CD4-positive, alpha-beta T cell treated with Interleukin-2 at 100 ng/mL for 4 hours (primary cell): ENCODE measurements at places on chromosomes 11 and 22.

DNA sequence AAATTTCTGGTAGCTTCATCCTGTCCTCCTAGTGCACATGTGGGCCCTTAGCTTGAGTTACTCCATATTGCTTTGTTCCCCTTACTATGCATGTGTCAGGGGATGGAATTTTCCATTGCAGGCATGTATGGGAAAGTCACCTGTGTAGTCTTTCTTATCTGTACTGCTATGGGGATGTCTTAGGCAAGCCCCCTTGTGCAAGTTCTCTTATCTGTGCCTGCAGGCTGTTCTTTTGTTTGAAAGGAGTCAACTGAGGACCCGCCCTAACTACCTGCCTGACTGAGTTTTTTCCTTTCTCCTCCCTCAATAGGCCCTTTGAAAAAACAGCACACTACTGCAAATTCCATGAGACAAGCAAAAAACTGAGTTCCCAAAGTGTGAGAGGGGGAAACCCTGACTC lies 8.7 kb downstream of the OR8K5 start:
- no peak for DNase-seq

DNA sequence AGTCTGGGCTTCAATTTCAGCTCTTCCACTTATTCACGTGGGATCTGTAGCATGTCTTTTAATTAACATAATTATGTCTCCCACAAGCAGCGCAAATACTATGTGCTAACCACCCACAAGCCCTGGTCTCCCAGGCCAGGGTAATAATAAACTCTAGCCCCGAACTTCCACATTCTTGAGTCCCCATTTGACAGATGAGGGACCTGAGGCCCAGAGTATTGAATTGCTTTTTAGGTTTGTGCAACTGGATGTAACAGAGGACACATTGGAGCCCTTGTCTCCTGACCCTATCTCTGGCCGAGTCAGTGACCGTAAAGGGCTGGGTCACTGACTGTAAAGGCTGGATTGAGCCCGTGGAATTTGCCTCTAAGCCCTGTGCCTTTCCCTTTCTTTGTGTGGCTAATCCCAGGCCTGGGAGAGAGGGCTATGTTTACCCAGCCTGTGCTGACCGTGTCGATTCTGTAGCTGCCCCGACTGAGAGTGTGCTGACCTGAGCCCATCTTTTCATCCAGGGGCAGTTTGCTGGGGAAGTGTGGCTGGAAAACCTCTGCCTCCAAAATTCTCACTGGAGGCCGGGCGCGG lies 3.9 kb downstream of the CRYBB2 start:
- DNase-seq, result no peak

DNA sequence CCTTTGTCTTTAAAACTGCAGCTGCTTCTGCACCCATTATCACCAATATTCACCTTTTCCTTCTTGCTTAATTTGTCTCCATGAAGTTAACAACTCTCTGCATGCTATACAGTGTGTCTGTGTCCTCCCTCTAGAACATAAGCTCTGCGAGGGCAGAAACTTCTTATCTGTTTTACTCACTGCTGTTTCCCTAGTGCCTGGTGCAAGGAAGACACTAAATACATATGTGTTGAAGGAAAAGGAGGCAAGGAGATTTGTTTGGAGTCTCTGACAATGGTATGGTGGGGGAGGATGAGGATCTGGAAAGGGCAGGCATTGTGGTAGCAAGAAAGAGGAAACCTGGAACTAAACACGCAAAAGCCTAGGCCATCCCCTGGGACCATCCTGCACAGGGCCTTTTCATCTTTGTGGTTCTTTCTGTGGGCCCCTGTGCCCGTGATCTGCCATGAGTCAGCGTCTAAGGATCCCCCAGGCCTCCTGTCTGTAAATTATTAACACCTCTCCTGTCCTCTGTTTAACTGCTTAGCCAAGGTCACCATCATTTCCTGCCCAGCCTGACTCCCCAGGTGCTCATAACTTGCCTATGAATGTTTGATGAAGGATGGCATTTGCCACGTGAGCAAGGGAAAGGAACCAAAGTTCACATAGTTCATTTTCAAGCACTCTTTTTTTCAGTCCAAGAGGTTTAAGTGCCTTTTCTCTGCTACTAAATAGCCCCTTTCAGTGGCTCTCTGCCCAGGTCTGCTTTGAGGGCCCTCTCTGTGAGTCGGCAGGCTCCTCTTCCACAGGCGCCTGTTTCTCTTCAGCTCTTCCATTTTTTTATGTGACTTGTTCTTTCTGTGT lies 131.1 kb downstream of the RASSF10 start:
- DNase-seq, result no peak

DNA sequence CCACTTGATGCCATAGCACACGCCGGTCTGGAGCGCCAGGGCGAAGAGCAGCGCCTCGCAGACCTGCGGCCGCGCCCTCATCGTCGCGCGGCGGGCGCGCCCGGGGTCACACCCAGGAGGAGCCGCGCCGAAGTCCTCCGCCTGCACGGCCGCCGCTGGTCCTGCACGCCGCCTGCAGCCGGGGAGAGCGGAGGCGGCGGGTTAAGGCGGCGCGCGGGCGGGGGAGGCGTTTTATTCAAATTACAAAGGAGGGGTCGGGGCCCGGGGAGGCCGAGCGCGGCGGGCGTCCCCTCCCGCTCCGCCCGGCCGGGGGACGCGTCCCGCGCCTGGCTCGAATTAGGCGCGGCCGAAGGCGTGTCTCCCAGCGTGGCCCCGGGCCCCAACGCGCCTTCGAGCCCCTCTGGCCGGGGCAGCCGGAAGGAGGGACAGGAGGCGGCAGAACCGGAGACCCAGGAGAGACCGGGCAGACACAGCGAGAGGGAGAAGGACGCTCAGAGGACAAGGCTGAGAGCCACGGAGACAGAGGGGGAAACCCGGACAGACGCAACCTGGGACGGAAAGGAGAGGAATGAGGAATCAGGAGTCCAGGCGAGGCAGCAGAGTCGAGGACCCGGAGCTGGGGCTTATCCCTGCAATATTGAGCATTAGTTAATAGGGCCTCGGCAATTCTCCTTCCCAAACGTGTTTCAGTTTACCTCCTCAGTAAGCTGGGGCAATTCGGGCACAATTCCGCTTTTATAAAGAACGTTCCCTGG lies at the start of gene WNT11:
Gene WNT11 (minus strand): TSS at position 176 of the 755 bp plus-strand sequence. CDS start 95 bp downstream, at position 81.
- DNase-seq, result peak; percentile 28

DNA sequence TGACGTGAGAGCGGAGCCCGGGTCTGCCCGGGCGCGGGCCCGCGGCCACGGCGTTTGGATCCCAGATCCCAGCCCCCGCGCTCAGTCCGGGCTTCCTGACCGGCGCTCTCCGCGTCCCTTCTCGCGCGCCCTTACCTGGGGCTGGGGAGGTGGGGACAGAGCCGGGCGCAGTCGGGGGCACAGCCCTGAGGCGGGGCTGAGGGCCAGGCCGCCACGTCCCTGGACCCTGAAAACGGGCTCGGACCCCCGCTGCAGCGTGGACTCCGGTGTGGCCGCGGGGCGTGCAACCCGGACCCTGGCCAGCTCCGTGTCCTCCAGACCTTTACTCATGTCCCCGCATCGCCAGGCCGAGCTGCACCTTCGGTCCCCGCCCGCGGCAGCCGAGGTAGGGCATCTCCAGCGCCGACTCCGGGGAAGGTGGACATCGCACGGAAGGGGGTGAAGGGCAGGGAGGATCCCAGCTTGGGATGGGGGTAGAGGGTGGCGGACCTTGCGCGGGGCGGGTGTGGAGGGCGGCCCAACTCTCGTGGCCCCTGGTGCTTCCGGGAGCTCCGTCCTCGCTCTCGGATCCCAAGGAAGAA lies 9.9 kb upstream of the AIFM3 start:
- no peak for DNase-seq

GRCh38 chr11:2529173-2529572 lies 84.4 kb downstream of the KCNQ1 start:
- no peak for DNase-seq

DNA sequence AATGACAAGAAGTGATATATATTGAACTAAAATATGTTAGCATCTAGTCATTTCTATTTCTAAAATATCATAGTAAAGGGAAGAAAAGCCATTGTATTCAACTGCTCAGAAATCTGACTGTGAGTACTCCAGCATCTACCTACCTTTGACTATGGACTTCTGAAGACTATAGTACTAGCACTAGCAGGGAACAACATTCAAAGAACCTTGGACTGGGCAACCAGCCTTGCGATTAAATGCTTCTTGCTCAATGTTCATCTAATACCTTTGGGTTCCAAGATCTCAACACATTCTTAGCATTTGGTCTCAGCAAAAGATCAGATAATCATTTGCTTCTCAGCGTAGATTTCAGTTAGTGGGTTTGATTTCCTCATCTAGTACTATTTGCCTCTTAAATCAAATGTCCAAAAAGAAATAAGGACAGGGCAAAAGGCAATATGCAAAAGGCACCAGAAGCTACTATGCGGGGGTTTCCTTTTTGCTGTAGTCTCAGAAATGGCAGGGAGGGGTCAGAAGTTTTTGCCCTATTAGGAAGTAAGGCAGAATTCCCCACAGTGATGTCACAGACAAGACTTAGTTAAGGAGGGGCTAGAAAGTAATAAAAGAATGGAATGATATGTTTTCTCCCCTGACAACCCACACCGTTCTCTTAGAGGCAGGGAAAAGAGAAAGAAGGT lies 80.6 kb downstream of the GAB2 start:
- DNase-seq, result no peak

DNA sequence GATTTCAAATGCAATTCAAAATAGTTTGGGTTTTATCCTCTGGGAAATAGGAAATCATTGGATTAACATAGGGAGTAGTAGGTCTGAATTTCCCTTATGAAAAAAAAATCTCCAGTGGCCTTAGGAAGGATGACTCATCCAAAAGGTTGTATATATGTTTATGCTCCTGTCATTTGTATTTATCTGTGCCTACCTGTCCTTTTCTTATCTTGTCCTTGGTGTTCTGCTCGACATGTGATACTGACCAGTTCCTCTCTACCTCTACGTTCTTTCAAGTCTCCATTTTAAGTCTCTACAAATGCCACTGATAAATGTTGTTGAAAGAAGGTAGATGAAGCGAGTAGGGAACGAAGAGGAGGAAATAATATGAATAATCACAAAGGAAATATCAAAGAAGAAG lies 3.0 kb upstream of the SOX6 start:
- DNase-seq, result no peak

GRCh38 chr11:64225608-64226506 lies at the start of the genes NUDT22 and TRPT1:
TSS of gene NUDT22 (plus strand) at chr11:64226274. CDS start at chr11:64226653, 379 bp downstream.
TSS of gene TRPT1 (minus strand) at chr11:64226186. CDS start at chr11:64225860, 326 bp downstream.
- peak; percentile 86 for DNase-seq

- DNase-seq, result no peak
Measured at GRCh38 chr11:133745791-133746190, 99.5 kb downstream of the SPATA19 start.

- DNase-seq, result no peak
Measured at GRCh38 chr22:35154937-35155387, 89.0 kb downstream of the ISX start.

GRCh38 chr11:97557399-97557798 lies 1167.6 kb downstream of the JRKL start:
- no peak for DNase-seq

- no peak for DNase-seq
Measured at GRCh38 chr11:131324921-131325570, 45.4 kb upstream of the NTM start.

DNA sequence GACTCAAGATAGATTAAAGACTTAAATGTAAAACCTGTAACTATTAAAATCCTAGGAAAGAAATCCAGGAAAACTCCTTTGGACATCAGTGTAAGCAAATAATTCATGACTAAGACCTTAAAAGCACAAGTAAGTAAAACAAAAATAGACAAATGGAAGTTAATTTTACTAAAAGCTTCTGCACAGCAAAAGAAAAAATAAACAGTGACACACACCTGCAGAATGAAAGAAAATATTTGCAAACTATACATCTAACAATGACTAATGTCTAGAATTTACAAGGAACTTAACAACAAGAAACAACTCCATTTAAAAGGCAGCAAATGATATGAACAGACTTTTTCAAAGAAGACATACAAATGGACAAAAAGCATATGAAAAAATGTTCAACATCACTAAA lies 359.1 kb downstream of the LUZP2 start:
- no peak for DNase-seq

DNA sequence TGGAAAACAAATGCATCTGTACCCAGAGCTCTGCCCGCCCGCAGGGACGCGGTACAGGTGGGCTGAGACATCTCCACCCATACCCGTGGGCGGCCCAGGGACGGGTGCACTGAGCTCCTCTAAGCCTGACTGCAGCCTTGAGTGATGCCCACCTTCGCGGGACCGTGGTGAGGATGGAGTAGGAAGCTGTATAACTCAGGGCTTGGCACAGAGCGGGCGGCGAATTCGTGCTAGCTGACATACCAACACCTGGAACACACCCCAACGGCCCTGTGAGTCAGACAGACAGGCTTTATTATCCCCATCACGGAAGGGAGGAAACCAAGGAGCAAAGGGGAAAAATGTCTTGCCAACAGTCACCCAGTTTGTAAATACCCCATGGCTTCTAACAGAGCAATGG lies 61.9 kb downstream of the SMCO4 start:
- DNase-seq, result no peak

DNA sequence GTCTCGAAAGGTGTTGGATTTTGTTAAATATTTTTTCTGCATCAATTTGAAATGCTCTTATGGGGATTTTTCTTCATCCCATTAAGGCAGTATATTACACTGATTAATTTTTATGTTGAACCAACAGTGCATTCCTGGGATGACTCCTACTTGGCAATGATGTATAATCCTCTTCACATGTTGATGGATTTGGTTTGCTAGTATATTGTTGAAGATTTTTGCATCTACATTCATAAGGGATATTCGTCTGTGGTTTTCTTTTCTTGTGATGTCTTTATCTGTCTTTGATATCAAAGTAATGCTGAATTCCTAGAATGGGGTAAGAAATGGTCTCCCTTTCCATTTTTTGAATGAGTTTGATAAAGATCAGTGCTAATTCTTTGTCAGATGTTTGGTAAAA lies 18.7 kb upstream of the SLC35C1 start:
- DNase-seq, result no peak

DNA sequence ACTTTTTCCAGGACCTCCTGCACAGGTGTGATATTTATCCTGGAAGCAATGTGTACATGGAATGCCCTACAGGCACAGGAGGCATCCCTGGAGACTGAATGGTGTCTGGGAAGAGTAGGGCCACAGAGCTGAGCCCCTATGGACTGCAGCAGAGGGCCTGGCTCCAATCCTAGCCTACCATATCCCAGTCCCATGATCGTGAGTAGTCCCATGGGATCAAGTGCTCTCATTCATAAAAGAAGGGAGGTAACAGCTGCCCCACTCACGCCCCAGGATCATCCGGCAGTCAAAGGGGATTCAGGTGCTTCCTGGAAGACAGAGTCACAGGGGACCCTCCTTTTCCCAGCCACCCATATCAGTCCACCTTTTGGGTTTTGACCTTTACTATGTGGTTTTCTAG lies 24.0 kb downstream of the ANKK1 start:
- no peak for DNase-seq

- DNase-seq, result no peak
Measured at GRCh38 chr11:65221026-65221425, 39.3 kb downstream of the CAPN1 start.

DNA sequence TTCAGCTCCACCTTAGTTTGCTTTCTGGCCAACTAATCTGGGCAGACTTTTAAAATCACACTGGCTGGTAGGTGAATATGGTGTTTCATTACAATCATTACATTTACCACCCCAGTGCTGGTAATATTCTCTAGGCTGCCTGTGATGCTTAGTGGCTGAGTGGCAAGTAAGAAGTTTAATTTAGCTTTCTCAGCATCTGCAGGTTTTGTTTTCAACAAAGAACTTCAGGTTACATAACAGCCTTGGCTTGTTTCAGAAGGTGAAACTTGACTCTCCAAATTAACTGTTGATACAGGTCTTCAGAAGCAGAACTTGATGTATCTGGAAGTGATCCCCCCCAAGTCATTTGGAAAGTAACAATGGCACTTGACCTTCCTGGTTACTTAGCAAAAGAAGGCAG lies 423.3 kb upstream of the CCDC90B start:
- no peak for DNase-seq
